Activated CD4-positive, CD25-positive, alpha-beta regulatory T cell treated with anti-CD3 and anti-CD28 coated beads, Interleukin-2, amount 50 U/mL, for 24 hours (primary cell): ENCODE measurements at places on chromosomes 3 and 15.
A peak's percentile ranks its signal among the peaks of the same experiment; 100 is the strongest.

DNA sequence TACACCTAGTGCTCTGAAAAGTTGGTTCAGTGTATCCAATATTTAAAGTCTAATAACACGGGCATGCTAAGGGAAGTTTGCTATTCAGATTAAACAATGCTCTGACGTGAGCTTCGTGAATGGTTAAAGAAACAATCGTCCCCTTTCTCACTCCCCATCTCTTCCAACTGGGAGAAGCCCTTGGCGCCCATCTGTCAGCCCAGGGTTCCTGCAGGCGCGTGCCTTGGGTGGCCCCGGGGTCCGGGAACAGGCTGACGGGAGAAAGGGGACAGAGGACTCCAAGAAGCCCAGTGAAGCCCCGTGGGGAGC lies 413 bp downstream of the SEC22C start:
- no peak for ATAC-seq

GRCh38 chr3:10907262-10907661 lies 85.3 kb upstream of the SLC6A1 start:
- ATAC-seq: no peak

DNA sequence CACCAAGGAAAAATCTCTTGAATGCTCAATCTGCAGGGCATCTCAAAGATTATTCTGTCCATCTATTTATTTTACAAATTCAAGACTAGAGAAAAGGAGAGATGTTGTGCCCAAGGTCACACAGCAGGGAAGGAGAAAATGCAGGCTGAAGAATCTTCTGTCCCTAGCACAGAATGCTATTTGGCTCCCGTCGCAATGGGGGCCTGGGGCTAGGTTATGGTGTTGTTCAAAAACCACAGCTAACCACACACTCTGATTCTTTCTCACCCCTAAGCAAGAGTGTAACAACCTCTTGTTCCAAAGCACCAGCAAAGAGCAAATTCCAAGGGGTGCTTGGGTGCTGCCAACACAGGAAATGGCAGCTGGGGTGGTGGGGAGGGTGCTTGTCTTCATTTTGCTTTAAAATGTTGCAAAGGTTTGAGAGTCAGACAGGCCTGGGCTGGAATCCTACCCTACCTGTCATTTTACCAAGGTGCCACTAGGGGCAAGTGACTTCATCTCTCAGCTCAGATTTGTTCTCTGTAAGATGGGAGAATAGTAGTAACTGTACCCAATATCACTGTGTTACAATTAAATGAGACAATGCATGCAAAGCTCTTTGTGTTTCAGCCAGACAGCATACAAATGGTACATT lies 112.5 kb downstream of the ADAMTS9 start:
- ATAC-seq: no peak

DNA sequence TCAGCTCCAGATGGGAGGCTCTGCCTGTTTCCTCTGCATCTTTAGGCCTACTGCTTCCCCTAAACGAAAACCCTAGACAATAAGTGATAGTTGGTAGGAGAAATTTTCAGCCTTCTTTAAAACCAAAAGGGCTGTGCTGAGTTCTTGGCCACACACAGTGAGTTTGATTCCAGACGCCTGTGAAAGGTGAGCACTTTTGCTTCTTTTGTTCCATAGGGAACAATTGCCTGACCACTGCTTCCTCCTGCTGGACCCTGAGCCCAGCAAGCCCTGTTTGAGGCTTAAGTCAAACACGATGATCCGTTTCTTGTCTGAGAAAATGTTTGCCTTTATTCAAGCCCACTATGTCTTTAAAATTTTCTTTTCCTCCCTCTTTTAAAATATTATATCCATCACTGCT lies 493.9 kb downstream of the ZIC1 start:
- ATAC-seq: no peak

DNA sequence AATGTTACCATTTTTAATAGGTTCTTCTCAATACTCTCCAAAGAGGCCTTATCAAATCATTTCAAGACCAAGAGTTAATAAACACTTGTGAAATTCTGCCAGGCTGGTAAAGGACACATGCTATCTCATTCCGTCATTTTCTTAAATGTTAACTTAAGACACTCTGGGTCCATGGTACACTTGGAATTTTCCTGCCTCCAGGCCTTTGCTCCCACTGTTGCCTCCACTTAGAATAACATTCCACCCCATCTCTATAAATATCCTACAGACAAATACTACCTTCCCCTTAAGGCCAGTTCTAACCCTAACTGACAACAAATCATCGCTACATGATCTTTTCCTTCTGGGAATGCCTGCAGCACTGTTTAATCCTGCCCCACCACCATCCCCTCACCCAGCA lies 24.1 kb downstream of the MAGI1 start:
- ATAC-seq: no peak

DNA sequence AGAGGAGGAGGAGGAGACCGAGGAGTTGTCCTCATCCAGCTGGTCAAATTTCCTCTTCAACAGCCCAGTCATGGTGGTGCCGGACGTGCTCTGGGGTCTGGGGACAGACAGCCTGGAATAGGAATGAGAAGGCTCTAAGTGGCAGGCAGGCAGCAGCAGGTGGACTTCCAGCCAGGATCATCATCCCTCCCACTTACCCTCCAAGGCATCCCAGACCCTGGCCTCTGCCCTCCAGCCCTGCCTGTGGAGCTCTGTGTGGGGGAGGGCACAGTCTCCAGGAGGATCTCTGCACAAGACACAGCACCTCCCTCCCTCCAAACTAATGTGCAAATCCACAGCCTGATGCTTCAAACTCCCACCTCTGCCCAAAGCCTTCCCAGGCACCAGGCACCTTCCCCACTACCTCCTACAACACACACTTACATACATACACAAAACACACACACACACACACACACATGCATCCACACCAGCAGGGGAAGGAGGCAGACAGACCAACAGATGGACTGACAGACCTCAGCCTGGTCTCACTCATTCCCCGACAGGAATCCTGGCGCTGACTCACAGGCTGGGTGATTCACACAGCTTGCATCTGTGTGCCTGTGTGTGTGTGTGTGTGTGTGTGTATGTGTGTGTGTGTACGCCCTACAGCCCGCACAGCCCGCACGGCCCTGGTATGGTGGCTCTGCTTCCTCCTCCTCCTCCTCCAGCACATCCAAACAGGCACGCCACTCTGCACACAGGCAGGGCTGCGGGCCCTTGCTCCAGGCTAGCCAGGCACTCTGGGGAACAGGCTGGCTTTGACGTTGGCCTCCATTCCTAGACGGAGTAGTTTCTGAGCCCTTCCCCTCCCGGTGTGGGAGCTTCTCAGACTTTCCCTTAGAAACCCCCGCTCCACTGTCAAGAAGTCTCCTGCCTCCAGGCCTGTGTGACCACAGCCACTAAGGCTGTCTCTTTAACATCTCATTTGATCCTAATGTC lies 6.5 kb downstream of the CSRNP1 start:
- ATAC-seq: peak; percentile 72

DNA sequence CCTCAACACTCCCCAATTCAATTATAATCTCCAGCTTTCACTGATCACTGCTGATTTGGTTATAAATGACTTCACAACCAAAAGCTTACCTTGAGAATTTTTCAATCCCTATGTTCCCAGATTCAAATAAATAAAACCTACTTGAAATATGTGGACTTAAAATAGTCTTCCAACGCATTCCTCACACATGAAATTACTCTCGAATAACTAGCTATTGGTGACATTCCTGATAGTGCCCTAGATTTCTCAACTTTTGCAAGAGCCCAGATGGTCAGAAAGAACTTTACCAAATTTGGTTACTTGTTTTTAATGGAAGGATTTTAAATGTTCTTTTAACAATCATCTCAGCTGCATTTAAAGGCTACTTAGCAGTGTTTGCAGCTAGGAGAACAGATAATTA lies 605.5 kb downstream of the FHIT start:
- ATAC-seq: no peak
